ENCODE measurements at places on chromosomes 3 and 15. TPM values are rescaled to one million over a fixed set of nuclear protein-coding genes. Genes with fewer than 3 reads are reported as not detected.

WNT7A gene
- not detected for total RNA-seq

HCLS1 gene
- 0.24 TPM for total RNA-seq

PLA2G4D gene
- not detected for total RNA-seq

GRAMD1C gene
- total RNA-seq: 1.1 TPM

TTC23 gene
- total RNA-seq: 13.5 TPM

XIRP1 gene
- total RNA-seq: not detected

PTH1R gene
- total RNA-seq: 4.9 TPM
